ENCODE measurements at places on chromosomes 6 and 20.
A peak's percentile ranks its signal among the peaks of the same experiment; 100 is the strongest.

DNA sequence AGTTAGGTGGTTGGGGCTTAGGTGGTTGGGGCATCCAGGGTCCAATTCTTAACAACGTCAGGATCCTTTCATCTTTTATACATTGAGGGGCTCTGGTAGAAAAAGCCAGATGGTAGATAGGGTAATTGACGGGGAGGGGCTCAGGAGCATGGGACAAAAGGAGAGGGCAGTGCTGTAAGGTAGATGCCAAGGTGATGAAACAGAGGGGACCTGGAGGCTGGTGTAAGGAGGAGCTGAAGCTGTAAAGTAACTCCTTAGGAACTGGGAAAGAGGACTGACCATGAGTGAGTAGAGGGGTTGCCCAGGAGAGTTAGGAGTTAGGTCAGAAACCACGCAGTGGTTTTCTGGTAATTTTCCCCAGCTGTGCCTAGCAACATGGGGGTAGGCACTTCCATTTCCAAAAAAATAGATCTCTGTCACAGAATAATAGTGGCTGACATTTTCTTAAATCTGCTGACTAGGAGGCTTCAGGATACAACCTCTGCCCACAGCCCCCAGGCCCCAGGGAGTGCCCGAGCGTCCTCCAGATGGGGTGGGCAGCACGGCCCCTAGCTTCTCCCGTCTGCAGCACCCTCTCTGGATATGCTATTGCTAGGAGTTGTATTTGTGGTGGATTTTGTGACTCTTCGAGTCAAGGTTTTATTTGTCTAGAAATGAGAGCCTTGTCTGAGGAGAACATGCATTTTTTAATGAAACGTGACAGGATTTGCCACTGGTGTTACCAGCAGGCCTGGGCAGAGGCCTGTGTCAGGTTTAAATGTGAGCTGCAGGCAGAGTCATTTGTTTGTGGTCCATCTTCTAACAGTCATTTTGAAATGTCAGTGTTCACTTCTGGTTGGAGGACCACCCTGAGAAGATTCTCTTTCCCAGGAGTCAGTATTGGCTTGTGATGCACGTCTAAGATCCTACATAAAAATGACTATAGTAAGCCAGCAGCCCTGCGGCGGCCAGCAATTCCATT, 44.6 kb downstream of the TULP4 start:
- DNase-seq = no peak

DNA sequence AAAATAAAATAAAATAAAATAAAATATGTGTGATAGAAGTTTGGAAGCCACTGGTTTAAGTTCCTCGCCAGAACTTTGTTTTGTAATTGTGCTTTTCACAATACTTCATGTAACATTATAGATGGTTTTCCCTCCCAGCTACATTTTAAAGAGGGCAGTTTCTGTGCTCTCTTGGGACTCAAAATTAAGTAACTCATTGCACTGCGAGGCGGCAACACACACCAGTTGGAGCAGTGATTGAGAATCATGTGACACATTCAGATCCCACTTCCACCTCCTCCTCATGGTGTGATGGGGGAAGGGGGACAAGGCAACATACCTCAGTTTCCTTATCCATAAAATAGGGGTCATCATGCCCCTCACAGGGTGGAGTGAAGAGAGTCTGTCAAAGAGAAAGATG, 7.5 kb downstream of the C2 start:
- no peak for DNase-seq

GRCh38 chr20:58921564-58921963, 59.5 kb upstream of the NELFCD start:
- no peak for DNase-seq

DNA sequence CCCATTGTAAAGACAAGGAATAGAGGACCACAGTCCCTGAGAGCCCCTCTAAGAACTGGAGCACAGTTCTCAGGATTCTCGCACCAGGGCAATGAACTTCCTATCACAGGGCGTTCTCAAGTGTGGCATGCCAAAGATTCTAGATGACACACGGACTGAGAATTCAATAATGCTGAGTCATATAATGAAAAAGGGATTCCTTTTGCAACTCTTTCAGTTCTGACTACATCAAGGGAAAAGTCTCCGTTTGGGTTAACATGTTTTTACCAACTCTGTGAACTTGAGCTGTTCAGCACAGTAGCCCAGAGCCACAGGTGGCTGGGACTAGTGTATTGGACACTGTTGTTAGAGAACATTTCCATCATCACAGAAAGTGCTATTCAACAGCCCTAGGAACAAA, 3.4 kb downstream of the MED20 start:
- DNase-seq = peak; percentile 94

DNA sequence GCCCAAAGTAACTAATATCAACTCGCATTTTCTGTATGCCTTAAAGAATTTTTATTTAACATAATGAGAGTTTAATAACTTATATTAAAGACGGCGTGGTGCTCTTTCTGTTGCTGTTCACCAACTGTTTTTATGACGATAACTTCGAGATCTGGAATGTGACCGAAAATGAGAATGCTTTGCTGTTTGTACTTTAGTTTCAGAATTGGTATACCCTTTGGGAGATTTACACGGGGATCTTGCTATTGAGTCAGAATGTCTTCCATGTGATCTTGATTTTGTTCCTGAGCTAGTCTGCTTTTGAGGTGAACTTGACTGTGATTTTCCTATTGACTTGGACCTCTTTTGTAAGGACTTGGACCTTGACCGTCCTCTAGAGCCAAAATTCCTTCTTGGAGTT, 17.9 kb downstream of the PNRC1 start:
- DNase-seq = no peak

DNA sequence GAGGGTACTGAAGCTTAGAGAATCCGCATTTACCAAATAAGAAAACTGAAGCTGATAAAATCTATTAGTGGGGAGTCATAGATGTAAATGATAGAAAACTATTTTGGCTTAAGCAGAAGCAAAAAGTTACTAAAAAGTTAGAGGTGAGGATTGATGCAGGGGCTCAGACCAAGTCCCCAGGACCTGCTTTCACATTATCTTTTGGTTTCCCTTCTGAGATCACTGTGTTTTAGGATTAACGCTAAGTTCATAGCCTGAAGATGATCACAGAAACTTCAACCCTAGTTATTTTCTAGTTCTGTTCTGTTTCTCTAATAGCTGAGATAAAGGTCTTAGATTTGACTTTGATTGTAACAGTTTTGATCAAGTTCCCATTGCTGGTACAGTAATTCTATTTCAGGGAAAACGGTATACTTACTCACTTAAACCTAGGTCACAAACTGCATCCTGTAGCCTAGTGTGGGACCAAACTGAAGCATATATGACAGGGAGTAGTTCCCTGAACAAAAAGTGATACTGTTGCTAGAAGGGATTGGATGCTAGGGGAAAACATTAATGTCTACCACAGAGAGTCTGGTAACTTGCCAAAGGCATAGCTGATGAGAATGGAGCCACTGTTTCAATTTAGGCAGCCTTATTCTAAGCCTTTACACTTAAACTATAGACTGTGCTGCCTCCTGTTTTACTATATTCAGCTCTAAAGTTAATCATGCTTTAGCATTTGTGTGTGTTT, 13.1 kb downstream of the CYB5R4 start:
- DNase-seq = no peak

- peak; percentile 13 for DNase-seq
Measured at GRCh38 chr6:156420172-156420993, 356.8 kb upstream of the ARID1B start.

- DNase-seq = no peak
Measured at GRCh38 chr6:169159331-169159730, 94.3 kb downstream of the THBS2 start.

DNA sequence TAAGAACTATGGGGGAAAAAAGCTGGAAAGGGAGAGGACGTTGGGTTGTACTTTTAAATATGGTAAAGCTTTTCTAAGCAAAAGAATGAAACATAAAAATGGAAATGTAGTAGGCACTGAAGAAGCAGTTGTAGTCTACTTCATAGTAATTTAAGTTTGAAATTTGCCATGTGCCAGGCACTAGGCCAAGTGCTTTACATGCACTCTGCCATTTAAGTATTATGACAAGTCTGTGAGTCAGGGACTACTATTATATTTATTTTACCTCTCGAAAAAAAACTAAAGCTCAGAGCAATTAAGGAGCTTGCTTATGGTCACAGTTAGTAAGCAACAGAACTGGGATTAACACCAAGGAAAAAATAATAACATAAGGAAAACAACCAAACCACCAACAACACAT, 257.8 kb downstream of the GMDS start:
- peak; percentile 74 for DNase-seq

DNA sequence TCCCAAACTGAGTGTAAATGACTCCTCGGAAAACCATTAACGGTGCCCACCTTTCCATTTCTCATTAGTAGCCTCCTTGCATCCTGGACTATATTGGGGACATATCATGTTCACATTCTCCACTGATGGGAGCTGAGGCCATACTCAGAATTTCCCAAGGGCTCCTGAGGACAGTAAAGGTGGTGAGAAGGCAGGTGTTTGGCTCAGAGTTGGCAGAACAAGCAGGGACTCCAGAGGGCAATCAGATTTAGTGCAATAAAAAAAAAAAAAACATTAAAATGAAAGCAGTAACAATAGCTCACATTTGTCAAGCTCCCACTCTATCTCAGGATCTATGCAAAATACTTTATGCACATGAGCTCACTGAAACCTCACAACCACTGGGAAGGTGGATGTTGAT, 401.4 kb downstream of the MAFB start:
- no peak for DNase-seq

DNA sequence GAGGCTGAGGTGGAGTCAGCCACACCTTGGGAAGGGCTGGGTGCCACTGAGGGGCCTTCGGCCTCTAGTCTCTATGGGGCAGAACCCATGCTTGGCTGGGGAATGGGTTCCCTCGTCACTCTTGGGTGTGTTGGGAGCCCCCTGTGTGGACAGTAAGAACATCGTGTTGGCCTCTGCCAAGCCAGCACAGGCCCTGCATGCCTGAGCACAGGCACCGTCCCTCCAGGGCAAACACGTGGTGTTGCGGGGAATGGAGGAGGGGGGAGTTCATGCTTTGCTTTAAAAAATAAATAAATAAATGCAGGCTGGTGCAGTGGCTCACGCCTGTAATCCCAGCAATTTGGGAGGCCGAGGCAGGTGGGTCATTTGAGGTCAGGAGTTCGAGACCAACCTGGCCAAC, 63.0 kb downstream of the EZR start:
- DNase-seq = no peak

DNA sequence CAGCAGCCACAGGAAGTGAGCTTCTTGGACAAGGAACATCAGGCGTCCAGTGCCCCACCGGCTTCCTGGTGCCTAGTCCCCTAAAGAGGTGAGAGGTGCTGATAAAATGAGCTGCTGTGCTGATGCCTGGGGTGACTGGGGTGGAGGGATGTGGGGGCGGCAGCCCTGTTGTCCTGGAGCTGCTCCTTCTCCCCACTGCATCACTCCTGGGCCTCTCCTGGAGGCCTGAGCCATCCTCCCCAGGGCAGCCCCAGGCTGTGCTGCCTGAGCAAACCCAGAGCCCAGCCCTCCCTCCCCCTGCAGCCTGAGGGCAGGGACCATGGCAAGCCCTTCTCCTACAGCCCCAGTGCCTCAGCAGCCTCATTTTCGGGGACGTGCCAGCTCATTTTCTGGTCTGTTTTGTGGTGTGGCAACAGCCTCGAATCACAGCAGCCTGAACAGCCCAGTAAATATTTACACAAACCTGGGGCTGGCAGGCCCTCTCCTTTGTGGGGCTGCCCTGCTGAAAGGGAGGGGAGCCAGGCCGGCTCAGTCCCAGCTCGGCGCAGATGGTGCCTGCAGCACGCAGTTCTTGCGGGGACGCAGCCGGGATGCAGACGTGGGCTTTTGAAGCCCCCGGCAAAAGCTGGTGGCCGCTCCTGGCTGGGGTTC, 259.9 kb downstream of the DLL1 start:
- DNase-seq = no peak

- DNase-seq = peak; percentile 11
Measured at GRCh38 chr20:5181958-5182357, 55.1 kb downstream of the CDS2 start.

DNA sequence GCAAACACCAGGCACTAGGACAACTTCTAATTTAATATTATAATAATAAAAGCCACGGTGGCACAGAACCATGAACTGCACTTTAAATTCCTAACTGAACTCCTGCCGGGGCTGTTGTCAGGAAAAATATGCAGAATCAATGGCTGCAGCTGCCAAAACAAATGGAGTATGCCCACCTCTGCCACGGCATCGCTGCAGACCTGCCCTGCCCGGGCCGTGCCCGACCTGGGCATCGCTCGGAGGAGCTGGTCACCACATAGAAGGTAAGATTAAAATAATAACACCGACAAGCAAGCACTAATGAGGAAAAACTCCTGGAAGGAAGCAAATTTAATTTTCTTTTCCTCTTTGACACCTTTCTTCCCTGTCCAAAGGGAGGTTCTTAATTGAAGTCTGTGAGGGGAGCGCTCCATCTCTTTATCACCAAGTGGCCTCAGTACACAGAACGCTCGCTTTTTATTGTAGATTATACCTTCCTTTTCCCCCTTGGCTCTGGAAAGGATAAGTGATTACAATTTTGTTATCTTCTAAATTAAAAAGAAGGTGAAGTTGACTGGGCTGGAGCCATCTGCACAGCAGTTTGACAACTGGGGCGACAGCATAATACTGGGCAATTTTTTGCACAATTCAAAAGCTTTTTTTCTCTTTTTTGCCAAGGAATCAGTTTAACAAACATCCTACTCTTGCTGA, 351.3 kb downstream of the ZFAND3 start:
- DNase-seq = no peak

DNA sequence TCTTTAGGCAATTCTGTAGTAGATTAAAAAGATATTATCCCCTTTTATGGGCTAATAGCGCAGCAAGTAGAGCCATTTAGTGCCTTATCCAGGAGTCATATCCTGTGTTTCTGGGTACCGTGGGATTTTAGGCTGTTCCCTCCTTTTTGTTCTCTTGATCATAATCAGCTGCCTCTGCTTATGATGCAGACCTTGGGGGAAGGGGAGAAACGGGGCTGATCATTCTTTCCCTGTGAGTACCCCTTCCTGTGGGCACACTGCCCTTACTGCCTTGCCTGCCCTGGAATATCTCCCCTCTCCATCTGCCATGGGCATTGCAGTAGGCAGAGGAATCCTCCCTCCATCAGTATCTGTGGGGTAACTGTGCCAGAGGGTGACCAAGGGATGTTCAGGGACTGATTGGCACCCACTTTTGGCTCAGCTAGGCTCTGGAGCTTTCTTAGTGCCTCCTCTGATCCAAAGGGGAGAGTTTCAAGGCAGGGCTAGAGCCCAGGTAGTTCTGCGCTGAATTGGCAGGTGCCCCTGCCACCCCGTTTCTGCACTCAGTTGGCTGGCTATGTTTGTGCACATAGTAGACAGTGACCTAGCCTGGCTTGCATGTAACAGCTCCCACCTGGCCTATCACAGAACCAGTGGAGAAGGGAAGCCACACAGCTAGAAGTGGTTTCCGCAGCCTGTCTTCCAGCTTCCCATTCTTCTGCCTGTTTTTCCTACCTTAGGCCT, 103.3 kb downstream of the FIG4 start:
- peak; percentile 45 for DNase-seq

GRCh38 chr20:59813948-59814839, 119.2 kb downstream of the SYCP2 start:
- DNase-seq = no peak

DNA sequence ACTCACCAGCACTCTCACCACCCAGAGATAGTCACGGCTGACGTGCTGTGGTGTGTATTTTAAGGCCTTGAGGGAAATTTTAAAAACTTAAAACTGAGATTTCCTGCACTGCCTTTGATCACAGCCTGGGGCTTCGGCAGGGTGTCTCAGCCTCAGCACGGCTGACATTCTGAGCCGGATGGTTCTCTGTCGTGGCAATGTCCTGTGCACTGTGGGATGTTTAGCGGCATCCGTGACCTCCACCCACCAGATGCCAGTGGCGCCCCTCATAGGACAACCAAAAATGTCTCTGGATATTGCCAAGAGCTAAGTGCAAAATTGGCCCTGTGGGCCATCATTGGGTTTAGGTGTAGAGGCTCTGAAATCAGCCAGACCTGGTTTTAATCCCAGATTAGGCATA, 142.2 kb upstream of the KCNG1 start:
- no peak for DNase-seq
